NCI-H510A treated with DMSO at 0.1 percent for 48 hours (cell line): ENCODE measurements at places on chromosomes 6 and 20.
A peak's percentile ranks its signal among the peaks of the same experiment; 100 is the strongest.

GRCh38 chr6:15374119-15374518 lies 128.2 kb downstream of the JARID2 start:
- DNase-seq, result no peak

DNA sequence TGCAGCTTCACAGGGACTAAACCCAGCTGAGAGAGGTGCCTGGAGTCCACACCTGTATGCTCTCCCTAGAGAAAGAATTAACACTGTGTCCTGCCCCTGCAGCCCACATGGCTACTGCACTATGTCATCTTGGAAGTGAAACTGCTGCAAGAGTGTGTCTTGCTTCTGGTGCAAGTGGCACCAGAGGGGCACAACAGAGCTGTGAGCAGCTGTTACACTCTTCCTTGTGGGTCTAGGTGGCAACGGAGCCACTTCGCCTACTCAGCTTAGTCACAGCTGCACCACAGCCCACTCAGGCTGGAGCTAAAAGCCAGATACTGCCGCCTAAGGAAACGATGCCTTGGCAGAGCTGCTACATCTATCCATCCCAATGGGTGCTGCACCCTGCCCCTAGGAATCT lies 391.4 kb downstream of the COL12A1 start:
- DNase-seq, result no peak

GRCh38 chr6:14765721-14766390 lies 480.0 kb upstream of the JARID2 start:
- DNase-seq, result no peak

DNA sequence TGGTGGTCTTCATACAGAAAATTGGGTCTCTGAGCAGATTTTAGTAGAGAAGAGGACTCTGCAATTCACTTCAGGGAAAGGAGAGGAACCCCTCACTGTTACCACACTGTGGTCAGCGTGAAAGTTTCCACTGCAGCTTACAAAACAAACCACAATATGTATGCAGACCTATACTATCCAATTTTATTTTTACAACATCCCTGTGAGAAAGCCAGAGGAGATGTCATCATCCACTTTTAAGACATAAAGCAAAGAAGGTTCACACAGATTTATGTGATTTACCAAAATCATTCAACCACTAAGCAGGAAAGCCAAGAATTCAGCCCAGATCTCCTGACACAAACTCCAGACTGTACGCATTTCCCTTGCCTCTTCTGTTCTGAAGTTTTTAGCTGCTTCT lies 442.4 kb downstream of the FRK start:
- no peak for DNase-seq

GRCh38 chr20:45370571-45371160 lies 7.5 kb downstream of the TP53TG5 start:
- no peak for DNase-seq

GRCh38 chr20:31934968-31935764 lies 16.7 kb downstream of the PDRG1 start:
- no peak for DNase-seq

GRCh38 chr6:66568271-66568670 lies 861.2 kb upstream of the EYS start:
- DNase-seq, result no peak

DNA sequence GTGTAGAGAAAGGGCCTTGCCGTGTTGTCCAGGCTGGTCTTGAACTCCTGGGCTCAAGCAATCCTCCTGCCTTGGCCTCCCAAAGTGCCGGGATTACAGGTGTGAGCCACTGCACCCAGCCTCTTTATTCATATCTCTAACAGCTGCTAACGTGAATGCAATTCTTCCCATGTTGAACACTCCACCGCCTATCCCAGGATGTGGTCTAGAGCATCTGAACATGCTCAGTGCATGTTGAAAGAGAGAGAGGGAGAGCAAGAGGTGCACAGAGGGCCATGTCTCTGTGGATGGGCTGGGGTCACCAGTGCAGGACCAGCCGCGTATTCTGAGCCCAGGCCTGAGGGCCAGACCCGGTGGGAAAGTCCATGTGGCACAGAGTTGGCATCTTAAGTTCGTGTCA lies 12.8 kb downstream of the TUBB2A start:
- no peak for DNase-seq

DNA sequence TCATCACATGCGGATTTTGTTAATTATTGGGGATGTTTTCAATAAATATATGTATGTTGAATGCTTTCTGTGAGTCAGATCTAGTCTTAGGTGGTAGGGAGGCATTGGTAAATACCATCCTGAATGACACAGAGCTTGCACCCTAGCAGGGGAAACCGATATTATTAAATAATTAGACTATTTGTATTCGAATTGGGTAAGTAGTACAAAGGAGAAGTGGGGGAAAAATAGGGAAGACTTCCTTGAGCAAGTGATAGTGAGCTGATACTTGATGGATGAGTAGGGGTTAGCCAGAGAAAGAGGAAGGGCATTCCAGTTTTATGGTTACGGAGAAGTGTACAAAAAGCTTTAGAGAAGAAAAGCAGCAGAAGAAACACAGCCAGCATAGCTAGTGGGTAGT lies 1.5 kb downstream of the RIOK1 start:
- no peak for DNase-seq

- DNase-seq, result no peak
Measured at GRCh38 chr6:63537959-63538300, 34.4 kb upstream of the LOC128125822 start.

GRCh38 chr20:58555078-58555765 lies 40.0 kb upstream of the APCDD1L start:
- DNase-seq, result no peak

DNA sequence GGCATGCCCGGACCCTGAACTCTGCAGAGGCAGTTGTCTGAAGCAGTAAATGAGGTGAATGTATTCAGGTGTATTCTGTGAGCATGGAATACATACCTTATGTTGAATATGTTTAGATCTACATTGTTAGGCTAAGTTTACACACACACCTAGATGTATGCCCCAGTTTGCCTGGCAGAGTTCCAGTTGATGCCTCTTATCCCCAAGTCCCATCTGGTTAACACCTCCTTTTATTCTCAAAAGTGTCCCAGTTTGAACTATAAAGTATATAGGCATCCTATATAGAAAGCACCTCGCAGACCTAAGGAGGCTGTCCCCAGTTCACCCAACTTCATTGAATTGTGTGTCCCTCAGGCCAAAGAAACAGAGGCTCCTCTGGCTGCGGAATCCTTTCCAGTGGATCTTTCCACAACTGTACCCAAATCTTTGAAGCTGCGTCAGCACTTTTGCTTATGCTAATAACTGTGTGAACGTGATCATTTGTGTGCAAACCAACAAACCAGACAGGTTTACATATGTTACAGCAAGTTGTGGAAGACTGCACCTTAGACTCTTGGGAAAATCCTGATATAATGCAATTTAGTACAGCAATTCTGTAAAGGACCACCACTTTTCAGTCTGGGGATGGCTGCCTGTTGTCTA lies 4.8 kb upstream of the DHX35 start:
- no peak for DNase-seq

GRCh38 chr6:111541026-111541681 lies 58.1 kb upstream of the REV3L start:
- no peak for DNase-seq

DNA sequence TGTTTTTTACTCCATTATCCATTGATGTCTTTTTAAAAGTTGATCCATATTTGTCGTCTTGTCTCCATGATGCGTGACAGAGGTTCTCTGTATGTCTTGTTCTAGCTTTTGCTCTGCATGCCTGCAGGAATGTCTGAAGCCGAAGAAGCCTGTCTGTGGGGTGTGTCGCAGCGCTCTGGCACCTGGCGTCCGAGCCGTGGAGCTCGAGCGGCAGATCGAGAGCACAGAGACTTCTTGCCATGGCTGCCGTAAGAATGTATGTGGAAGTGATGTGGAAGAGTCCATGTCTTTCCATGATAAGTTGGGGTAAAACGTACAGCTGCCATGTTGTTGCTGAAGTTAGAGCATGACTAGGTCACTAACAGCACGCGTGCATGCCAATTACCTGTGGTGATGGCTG lies 5.3 kb downstream of the RNF114 start:
- DNase-seq, result no peak

DNA sequence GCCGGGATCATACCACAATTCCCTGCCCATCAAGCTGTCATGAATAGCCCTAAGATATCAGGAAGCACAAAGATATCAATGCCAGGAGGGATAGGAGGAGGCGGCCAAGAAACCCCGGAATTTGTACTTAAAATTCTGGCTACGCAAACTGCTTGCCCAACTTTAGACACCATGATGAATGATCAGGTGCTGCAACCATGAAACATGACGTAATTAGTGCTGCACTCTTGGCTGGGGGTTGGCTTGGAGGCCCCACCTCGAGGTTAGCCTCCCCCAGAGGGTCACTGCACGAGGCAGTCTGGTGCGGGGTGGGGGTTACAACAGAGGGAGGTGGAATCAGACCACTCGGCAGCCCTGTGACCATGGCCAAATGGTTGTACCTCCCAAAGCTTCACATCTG lies 8.9 kb downstream of the SIRPA start:
- DNase-seq, result no peak

DNA sequence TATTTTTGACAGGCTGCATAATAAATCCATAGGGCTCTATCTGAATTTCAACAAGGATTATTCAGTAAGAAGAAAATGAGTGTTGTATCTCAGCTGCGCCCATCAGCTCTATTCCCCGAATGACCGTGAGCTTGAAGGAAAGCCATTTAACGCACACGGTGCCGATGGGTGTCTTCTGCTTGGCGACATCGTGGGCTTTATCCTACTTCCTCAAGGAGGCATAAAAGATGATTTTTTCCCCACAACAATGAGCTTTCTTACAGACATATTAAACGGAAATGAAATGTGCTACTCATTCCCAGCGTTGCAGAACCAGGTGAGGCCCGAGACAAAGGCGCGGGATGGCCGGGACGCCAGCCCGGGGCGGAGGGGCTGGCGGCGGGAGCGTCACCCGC lies 710 bp downstream of the DYNLT1 start:
- no peak for DNase-seq

GRCh38 chr6:4624726-4625125 lies 151.5 kb upstream of the CDYL start:
- DNase-seq, result no peak

- DNase-seq, result no peak
Measured at GRCh38 chr20:416950-417800, 9.1 kb downstream of the RBCK1 start.

DNA sequence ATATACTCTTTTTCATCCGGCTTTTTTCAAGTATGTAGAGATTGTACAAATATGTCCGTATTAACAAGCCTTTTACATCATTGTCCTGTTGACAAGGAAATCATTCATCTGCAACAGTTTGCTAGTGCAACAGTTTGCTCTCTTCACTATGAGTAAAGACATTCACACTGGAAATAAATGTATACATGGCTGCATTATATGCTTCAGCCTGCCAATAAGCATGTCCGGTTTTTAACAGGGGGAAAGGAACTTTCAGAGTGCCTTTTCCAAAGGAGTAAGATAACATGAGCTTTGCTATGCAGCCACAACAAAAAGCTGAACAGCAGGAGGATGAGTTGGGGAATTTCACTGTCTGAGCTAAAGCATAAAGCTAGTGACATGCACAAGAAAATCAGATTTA lies 99.4 kb upstream of the ADTRP start:
- no peak for DNase-seq

- DNase-seq, result no peak
Measured at GRCh38 chr6:128857806-128858205, 25.1 kb upstream of the LAMA2 start.

- no peak for DNase-seq
Measured at GRCh38 chr6:127120023-127120786, 1.7 kb downstream of the RSPO3 start.

DNA sequence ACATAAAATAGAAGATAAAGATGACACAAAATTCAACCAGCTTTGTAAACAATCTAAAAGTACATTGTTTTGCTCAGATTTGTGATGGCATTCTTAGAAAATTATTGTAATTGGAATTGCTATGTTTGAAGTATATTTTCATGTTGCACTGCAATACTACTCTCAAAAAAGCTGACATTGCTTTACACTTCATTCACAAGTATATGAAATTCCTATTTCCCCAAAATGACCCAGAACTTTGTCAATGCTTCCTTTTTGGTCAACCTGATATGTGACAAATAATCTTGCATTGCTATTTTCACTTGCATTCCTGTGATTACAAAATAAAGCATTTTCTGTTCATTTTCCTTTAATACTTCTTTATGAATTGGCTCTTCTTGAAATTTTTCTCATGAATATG lies 104.1 kb upstream of the BMP5 start:
- no peak for DNase-seq

GRCh38 chr20:37520419-37520955 lies 563 bp upstream of the NNAT start:
- DNase-seq, result peak; percentile 50

DNA sequence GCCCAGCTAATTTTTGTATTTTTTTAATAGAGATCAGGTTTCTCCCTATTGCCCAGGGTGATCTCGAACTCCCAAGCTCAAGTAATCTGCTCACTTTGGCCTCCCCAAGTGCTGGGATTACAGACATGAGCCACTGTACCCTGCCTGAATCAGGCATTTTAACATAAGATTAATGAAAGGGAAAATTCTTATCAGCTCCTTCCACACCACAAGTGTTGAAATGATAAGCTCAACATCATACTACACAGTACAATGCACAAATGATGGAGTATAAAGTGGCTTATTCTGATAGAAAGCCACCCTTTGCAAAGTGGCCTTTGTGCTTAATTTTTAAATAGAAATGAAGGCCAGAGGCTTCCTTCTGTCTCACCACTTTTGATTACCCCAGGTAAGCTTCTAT lies 71.3 kb upstream of the MCHR2 start:
- no peak for DNase-seq

- peak; percentile 1 for DNase-seq
Measured at GRCh38 chr20:62449951-62450691, 22.8 kb upstream of the RBBP8NL start.

DNA sequence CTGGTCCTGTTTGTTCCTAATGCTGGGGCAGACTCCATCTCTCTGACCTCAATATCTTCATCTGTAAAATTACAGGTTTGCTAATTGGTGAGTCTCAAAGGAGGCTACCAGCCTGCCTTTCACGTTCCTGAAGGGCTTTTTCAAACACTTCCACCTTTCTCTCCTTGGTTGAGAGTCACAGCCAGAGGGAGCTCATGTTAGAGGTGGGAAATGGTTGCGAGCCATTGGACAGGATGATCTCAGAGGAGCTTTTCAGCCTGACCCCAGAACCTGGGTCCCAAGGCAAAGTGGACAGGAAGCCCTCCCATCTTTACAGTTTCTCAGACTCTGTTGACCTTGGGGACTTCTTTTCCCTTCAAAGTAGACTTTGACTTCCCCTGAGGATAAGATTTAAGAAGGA lies 37.6 kb downstream of the NDUFAF5 start:
- DNase-seq, result no peak

DNA sequence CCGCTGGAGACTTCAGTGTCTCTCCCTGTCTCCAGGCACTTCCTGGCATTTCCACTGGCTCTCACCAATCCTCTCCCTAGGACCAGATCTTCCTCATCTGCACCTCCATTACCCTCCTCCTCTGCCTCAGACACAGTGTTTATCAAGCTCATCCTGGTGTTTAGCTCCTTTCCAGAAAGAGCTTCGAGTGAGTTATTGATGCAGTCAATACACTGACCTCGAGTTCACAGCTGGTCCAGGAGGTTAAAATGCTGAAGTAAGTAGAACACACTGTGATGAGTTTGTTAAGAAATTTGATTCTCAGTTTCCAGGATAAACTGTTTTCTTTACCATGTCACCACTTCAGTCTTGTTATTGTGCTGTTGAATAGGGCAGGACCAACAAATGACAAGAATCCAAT lies 42.1 kb upstream of the ARMC2 start:
- no peak for DNase-seq

- peak; percentile 9 for DNase-seq
Measured at GRCh38 chr6:73610444-73611275, 43.1 kb downstream of the SLC17A5 start.

- no peak for DNase-seq
Measured at GRCh38 chr20:19743640-19743995, 14.4 kb upstream of the RIN2 start.

GRCh38 chr20:63977739-63978276 lies 1.6 kb downstream of the SAMD10 start:
- DNase-seq, result no peak
